Stimulated activated naive CD8-positive, alpha-beta T cell treated with anti-CD3 and anti-CD28 coated beads, Interleukin-15, amount 100 ng/mL, for 72 hours (primary cell): ENCODE measurements at places on chromosomes 16 and 17.
A peak's percentile ranks its signal among the peaks of the same experiment; 100 is the strongest.

GRCh38 chr16:85029408-85029784, 1.8 kb downstream of the KIAA0513 start:
- DNase-seq, result peak; percentile 72

- no peak for DNase-seq
These were observed 6.1 kb upstream of the ADAT1 start for GRCh38 chr16:75629132-75629531.

DNA sequence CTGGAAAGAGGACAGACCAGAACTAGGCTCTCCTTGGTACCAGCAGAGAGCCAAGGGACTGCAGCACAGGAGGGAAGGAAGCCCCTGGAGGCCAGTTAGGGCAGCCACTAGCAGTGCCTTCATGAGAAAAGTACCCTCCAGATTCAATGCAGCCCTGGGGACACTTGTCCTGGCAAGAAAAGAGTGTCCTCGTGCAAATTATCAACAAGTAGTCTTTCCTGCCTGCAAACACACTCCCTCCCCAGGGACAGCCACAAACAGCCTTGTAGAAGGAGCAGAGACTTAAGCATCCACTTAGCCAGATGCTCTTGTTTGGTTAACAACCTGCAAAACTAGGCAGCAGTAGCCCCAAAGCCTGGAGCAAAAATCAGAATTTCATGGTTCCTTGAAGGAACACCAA, 24.3 kb downstream of the CENPV start:
- DNase-seq, result no peak

GRCh38 chr17:57578608-57579225, 166.4 kb downstream of the CCDC182 start:
- no peak for DNase-seq

GRCh38 chr16:72013389-72013788, 4.8 kb downstream of the DHODH start:
- DNase-seq, result peak; percentile 22

GRCh38 chr17:42475835-42476234, 17.2 kb downstream of the ATP6V0A1 start:
- no peak for DNase-seq

- no peak for DNase-seq
These were observed 115.2 kb upstream of the NETO2 start for GRCh38 chr16:47258874-47259461.

GRCh38 chr17:77728871-77729270, 229.6 kb upstream of the TNRC6C start:
- DNase-seq, result no peak

- DNase-seq, result no peak
These were observed 28.0 kb upstream of the TBX2 start for GRCh38 chr17:61371606-61372005.

GRCh38 chr17:14715561-14715960, 414.7 kb downstream of the HS3ST3B1 start:
- DNase-seq, result no peak

DNA sequence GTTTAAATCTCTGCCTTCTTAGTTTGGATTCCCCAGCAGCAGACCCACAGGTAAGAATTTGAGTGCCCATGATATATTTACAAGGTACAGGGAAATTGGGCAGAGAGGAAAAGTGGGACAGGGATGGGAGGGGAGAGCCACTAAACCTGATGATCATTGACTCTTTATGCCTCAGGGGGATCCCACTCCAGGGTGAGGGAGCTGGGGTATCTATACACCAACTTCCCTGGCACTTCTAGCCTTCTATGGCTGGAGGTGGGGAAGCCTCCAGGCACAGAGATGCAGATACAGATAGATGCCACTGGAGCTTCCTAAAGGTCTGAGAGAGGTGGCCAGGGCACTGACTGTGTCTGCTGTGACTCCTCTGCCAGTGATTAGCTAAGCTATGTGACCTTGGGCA, 256.4 kb downstream of the KATNIP start:
- no peak for DNase-seq

DNA sequence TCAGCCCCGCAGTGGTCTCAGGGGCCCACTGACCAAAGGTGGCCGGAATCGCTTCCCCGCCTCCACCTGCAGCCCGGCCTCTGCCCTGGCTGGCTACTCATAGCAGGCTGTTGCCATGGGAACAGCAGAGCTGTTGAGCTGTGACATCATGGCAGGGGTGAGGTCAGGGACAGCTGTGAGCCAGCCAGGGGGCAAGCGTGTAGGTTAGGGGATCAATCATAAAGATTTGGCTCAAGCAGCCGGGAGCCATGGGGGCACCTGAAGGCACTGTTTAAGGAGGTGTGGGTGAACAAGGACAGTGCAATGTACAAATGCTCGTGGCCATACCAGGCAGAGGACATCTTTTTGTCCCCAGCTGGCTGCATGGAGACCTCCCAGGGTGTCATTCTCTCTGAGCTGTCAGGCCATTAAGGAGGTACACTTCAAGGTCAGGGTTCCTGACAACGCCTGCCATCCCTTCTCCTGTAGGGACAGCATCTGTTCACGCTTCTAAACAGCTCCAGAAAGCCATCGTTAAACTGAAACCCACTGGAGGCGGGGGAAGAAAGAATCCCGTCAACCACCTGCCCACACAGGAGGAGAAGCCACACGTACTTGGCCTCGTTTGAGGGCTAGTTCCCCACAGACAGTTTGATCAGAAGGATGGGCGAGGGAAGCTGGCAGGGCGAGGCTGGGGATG, at the start of gene CEP295NL:
TSS of gene CEP295NL (minus strand) at position 101 of the 679 bp plus-strand sequence. CDS start 1,373 bp downstream, outside the sequence.
- no peak for DNase-seq

GRCh38 chr16:51035110-51035498, 116.0 kb downstream of the SALL1 start:
- DNase-seq, result no peak

GRCh38 chr16:11107780-11108465, 148.1 kb downstream of the SOCS1 start:
- no peak for DNase-seq

- DNase-seq, result no peak
These were observed 16.0 kb downstream of the ZNF821 start for GRCh38 chr16:71867939-71868338.

GRCh38 chr16:3328643-3329042, 23.3 kb downstream of the ZNF75A start:
- no peak for DNase-seq

DNA sequence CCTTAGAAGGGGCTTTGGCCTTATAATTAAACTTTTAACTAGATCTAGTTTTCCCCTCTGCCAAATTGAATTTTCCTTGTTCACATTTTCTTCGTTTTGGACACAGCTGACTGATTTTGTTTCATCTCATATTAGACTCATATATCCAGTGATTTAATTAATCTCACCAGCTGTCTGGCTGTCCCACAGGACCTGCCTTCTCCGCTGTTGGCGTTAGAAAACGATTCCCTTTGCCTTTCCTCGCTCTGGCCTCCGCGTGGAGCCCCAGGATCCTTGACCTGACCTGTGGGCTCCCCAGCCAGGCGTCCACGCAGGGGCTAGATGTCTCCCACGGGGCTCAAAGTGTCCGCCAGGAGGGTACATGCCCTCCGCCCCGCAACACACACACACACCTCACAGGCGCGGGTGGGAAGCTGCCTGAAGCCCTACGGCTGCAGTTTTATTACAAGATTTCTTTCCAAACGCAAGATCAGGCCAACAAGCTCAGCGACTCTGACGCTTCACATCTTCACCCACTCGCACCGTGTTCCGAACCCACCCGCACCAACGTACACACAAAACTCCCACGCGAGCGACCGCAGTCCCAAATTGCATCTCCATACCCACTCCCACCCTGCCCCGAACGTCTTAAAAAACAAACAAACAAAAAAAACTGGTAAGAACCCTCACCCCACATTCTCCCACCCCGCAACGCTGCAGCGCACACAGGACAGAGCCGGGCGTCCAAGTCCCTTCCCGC, 1.1 kb downstream of the RPRML start:
- no peak for DNase-seq

DNA sequence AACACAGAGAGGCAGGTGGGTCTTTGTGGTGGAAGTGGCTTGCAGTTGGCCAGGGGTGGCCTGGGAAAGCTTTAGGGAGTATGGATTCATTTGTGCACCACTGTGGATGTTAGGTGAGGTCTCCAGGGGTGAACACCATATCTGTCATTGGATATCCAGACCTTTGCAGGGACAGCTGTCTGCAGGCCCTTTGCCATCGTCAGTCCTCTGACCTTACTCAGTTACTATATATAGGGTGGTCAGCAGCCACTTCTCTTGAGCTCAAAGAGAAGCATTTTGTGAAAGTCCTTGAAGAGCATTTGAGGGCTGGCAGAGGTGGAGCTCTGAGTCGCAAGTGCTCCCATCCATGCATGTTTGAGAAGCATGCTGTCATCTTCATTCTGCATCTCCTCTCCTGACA, 40.4 kb downstream of the TMEM11 start:
- DNase-seq, result no peak

DNA sequence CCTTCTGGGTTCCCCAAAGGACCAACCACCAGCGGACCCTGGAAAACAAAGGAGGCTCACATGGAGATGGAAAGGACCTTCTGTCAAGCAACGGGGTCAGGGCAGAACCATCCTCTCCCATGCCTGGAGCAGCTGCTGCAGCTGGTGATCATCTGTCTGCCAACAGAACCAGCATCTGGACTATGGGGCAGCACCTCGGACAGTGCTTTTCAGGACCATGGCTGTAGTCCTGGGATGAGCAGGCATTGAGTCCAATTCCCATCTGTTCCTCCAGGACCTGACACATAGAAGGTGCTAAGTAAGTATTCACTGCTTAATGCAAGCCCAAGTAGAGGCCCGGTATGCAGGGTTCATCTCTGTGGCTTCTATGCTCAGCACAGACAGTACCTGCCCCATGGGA, 304.7 kb downstream of the XYLT1 start:
- DNase-seq, result no peak

GRCh38 chr16:57092786-57093411, 516 bp downstream of the CPNE2 start:
- peak; percentile 62 for DNase-seq

GRCh38 chr17:43914451-43914850, 7.1 kb upstream of the MPP2 start:
- DNase-seq, result no peak

GRCh38 chr16:22210854-22211253, 4.8 kb downstream of the EEF2K start:
- no peak for DNase-seq

DNA sequence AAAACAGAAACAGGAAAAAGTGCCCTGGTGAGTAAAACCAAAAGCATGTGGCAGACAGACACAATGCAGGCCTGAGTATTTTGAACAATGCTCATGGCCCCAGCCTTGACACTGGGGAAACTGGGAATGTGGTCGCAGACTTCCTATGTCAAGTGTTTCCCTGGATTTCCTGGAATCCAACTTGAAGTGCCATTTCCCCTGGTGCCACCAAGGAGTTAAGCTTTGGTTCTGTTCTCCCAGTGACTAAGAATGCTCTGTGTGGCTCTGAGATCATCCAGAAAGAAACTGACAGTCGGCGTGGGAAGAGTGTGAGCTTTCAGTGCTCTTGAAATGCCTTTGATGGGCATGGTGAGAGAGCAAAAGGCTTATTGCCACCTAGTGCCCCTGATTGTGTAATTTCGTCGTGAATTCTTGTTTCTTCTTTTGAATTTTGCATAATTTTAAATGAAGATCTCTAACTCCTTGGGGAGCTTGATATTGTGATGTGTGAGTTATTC, 96.0 kb downstream of the YPEL2 start:
- peak; percentile 63 for DNase-seq

GRCh38 chr17:7656958-7657609, 6.4 kb downstream of the ATP1B2 start:
- no peak for DNase-seq

DNA sequence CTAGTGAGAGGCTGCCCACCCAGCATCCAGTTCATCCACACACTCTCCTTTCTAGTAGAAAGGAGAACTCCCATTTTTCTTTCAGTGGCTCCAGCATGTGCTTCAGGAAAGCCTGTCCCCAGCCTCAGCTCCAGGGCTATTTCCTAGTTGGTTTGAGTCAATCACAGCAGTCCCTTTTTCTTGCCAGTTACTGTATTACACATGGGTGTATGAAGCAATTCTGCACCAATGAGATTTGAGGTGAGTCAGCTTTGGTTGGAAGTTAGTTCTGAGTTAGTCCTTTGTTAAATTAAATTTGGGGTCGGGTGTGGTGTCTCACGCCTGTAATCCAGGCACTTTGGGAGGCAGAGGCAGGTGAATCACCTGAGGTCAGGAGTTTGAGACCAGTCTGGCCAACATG, 24.8 kb downstream of the RAD51D start:
- DNase-seq, result no peak

DNA sequence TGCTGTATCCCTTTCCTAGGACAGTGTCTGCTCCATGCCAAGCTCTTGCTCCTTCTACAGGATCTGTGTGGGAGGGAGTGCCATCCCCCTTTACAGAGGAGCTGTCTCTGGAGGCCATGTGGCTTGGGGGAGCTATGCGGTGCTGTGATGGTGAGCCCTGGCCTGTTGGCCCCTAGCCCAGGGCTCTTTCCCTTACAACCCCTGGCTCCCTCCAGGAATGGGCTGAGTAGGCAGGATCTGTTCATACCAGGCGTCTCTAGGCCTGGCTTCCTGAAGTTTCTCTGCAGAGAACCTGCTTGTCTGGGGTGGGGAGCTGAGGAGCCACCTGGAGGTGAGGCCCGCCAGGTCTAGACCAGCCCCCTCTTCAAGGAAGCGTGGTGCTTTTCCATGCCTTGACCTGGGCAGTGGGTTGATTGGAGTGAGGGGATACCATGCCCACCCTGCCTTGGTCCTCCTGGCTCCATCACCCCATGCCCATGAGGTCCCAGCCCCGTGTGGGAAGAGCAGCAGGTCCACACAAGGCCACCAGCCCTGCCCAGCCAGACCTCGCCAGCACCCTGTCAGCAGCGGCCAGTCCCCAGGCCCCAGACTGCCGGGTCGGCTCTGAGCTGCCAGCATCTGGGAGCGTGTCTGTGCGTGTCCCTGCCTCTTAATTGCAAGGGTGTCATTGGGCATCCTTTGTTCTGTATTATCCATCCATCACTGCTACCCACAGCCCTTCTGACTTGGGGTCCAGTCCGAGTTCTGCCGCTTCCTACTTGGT, 14.7 kb downstream of the LLGL2 start:
- no peak for DNase-seq

DNA sequence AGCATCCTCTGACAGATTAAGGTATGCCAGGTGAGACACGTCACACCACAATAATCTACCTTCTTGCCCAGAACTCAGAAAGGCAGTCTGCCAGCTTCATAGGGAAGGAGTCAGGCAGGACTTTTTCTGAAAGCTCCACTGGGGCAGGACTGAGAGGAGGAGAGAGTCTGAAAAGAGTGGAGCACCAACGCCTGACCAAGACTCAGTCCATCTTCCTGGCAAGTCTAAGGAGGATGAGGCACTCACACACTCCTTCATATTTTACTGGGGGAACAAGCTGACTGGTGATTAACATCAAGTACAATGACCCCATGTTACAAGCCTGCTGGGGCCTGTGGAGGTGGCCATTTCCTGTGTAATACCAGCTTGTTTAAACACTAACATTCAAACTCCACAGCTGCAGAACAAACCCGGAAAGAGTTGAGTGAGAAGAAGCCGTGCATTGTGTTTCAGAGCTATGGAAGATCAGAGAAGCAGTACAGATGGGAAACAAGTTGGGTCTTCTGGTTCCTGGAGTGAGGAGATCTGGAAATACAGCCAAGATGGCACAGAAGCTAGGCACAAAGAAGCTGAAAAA, 122.4 kb downstream of the HIC1 start:
- DNase-seq, result no peak

- no peak for DNase-seq
These were observed 4.1 kb downstream of the ELMO3 start for GRCh38 chr16:67202956-67203493.
